ENCODE measurements at places on chromosomes 12 and 14. TPM values are rescaled to one million over a fixed set of nuclear protein-coding genes. Genes with fewer than 3 reads are reported as not detected.

Gene KLHDC1
- not detected for total RNA-seq

Gene PGF
- 20.3 TPM for total RNA-seq

Gene ANKS1B
- total RNA-seq: not detected

- peak overlapping the region; percentile 88 for H3K4me3 ChIP-seq
- no peaks in the 10 kb centered on the region for H3K27me3 ChIP-seq
- DNase-seq: peak; percentile 55
- peak overlapping the region; percentile 77 for H3K27ac ChIP-seq
- H3K4me1 ChIP-seq: peaks cover 27% of the 10 kb centered on the region
- peaks cover 9% of the 10 kb centered on the region for H3K36me3 ChIP-seq
Observed at GRCh38 chr12:121804417-121805111, 755 bp downstream of the SETD1B start.

- H3K27me3 ChIP-seq: peaks cover 4% of the 10 kb centered on the region
- H3K4me3 ChIP-seq: no peak overlapping the region
- H3K4me1 ChIP-seq: no peaks in the 10 kb centered on the region
Observed at GRCh38 chr14:90427848-90428426, 31.1 kb downstream of the CALM1 start.

GRCh38 chr14:79018836-79019235, 848.7 kb downstream of the NRXN3 start:
- no peaks in the 10 kb centered on the region for H3K27me3 ChIP-seq
- DNase-seq: no peak
- H3K4me1 ChIP-seq: no peaks in the 10 kb centered on the region
- H3K4me3 ChIP-seq: no peak overlapping the region
- no peak overlapping the region for H3K27ac ChIP-seq
- no peaks in the 10 kb centered on the region for H3K36me3 ChIP-seq

DNA sequence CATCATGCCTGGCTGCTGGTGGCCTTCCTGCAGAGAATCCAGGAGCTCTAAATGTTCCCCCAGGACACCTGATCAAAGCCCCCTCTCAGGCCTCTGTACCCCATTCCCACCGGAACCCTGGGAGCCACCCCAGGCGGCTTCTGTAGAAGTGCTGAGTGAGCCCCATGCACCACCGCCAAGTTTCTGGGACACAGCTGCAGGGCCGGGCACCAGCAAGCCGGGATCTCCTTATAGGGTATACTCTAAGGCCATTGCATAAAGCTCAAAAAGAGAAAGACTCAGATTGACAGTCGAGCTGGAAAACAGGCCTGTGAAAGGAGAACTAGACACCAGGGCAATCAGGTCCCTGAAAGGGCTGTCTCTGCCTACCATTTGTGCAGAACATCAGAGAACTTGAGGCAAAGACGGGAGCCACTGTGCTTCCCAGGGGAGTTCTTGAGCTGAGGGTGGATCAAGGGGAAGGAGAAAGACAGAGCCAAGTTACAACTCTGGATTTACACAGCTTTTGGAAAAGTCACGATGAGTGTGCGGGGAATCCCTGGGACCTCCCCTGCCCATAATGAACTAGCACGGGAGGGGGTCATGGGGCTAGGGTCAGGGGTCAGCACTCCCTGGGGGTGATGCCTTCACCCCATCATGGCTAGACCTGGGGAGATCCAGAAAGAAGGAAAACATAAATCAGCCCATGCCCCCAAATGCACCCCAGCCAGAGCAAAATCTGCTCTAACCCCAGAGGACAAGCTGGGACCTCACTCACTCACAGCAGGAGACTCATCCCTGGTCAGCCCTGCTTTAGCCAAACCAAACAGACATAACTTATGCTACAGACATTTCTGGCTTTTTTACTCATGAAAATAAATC, 51.1 kb downstream of the ITPK1 start:
- H3K27me3 ChIP-seq: no peaks in the 10 kb centered on the region
- H3K27ac ChIP-seq: no peak overlapping the region
- H3K4me3 ChIP-seq: no peak overlapping the region

DNA sequence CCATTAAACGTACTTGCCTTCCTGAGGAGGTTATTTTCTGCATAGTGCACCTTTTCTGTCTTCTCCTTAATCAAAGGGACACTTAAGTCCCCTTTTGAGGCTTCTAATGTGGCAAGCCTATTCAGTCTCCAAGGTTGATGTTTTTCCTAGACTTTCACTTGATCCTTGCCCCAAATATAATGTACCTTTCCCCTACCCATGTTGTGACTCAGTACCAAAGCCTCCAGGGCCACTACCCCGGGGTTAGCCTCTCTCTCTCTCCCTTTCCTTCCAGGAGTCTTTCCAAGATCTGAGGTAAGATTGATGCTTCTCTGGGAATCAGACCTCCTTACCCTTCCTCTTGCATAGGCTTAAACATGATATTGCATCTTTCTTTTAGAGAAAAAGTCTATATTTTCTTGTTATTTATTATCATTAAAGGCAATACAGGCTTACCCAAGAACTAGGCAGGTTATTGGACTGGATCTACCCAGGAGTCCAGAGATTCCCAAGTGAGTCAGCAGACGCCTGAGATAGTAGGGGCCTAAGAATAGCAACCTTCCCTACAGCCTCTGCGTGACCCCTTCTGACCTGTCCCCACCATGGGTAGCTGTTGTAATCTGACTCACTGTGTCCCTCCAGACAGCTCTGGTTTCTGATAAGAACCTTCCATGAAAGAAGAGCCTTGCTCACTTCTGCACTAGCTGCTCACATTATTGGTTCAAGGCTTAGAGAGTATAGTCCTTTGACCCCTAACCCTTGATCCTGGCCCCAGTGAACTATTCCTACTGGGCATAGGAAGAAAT, 172.9 kb downstream of the ZFP36L1 start:
- H3K27ac ChIP-seq: no peak overlapping the region
- peak; percentile 71 for DNase-seq
- H3K4me1 ChIP-seq: peaks cover 38% of the 10 kb centered on the region

Data from HepG2 (cell line).